ENCODE measurements at places on chromosomes 6 and 20.

- no peak for DNase-seq
Observed at GRCh38 chr6:38498085-38498484, 141.6 kb downstream of the BTBD9 start.

- DNase-seq: no peak
Observed at GRCh38 chr6:99940582-99940981, 53.4 kb downstream of the MCHR2 start.

GRCh38 chr20:32564440-32564839 lies 20.7 kb downstream of the NOL4L start:
- DNase-seq: no peak

- peak; percentile 36 for DNase-seq
Observed at GRCh38 chr6:32415521-32416019, 8.6 kb upstream of the BTNL2 start.

- DNase-seq: no peak
Observed at GRCh38 chr20:32296819-32297420, 19.5 kb downstream of the KIF3B start.
